ENCODE measurements at places on chromosomes 2 and 18.

DNA sequence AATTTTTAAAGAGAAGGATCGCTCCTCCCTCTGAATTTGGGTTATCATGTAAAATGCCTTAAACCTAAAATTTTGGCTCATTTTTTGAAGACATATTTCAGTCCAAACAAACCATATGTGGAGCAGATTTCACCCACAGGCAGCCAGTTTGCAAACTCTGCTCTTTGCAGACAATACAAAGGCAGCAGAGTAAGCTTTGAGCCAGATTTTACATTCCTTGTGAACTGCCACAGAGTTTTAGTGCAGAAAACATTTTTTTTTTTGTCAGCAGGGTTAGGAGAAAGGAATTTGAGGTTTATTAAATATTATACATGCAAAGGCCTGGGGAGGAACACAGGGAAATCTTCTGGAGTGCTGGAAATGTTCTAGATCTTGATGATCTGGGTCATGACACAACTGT is 171.9 kb upstream of the FN1 start:
- no peak for DNase-seq

DNA sequence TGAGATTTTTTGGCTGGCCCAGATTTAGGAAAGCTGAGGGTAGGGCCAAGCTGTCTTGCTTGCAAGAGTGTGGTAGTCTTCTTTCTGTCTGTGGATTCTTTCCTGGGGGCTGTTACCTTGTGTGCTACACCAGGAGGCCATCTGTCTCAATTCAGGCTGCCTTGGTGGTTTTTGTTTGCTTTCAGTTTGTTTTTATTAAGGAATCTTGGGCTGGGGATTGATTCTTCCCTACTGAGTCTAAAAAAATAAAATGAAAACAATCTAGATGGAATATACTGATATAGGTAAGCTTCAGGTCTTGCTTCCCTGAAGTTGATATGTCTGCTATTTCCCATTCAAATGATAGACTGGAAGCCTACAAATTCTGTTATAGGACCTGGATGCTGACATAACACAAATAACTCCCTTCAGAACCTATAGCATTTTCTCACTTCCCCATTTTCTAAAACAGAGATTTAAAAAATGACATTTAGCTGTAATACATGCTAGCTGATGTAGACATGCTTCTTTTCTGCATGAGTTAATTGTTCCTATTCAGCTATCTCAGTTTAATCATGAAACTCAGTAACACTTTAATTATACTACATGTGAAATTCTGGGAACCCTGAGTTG is 5.3 kb downstream of the LHCGR start:
- DNase-seq, result no peak

DNA sequence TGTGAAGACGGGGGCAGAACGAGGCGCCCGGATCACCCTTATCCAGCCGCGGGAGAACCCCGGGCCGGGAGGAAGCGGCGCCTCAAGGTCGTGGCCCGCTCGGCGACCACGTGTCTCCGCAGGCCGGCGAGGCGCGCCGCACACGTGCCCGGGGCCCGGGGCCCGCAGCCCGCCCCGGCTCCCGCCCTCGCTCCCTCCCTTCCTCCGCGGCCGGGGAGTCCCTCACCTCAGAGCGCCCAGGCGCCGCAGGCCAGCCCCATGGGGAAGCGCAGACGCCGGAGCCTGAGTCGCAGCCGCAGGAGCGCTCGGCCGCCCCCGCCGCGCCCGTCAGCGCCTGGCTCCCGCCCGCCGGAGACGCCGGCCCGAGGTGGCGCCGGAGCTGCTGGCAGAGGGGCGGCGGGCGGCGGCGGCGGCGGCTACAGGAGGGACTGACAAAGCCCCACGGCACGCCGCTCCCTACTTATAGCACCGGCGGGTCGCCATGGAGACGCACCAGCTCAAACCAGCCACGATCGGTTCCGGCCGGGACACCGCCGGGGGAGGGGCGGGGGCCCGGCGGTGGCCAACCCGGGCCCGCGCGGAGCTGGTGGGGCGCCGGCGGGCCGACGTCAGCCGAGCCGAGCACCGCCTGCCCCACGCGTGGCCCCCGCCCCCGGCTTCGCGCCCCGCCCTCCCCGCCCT is at the start of gene ODC1:
TSS of gene ODC1 (minus strand) at position 433 of the 681 bp plus-strand sequence. CDS start 3,295 bp downstream, outside the sequence.
- DNase-seq, result peak; percentile 99

- no peak for DNase-seq
Measured at GRCh38 chr18:69239849-69240674, 160.6 kb upstream of the DOK6 start.

- no peak for DNase-seq
Measured at GRCh38 chr2:204635478-204635877, 90.2 kb downstream of the PARD3B start.

GRCh38 chr2:52416340-52416739 is 1351.3 kb upstream of the CHAC2 start:
- DNase-seq, result no peak

GRCh38 chr18:37428288-37428974 is 137.2 kb downstream of the CELF4 start:
- DNase-seq, result no peak

DNA sequence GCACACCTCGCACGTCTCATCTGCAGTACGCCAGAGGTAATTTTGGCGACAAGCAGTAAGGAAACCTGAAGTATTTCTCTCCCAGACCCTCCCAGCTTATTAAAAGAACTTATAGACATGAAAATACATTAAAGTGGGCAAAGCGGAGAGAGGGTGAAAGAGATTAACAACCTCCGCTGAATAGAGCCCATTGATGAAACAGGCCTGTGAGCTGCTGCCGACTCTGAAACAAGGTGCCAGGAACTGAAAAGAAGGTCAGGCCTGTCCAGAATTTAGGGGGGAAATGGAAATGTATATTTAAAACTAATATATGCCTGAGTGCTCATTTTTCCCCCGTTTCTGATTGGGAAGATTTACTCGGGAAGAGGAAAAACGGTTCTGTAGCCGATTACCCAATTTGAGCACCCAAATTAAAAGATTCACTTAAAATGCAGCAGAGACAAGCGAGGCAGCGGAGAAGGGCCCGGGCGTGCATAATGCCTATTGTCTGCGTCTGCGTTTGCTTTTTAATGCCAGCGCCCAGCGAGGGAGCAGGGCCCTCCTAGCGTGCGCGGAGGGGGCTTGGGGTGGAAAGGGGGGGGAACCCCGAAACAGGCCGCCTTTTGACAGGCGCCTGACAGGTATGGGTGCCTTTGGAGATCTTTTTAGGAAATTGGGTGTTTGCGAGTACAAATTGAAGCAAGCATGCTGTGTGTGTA is 316.2 kb downstream of the GBX2 start:
- no peak for DNase-seq

DNA sequence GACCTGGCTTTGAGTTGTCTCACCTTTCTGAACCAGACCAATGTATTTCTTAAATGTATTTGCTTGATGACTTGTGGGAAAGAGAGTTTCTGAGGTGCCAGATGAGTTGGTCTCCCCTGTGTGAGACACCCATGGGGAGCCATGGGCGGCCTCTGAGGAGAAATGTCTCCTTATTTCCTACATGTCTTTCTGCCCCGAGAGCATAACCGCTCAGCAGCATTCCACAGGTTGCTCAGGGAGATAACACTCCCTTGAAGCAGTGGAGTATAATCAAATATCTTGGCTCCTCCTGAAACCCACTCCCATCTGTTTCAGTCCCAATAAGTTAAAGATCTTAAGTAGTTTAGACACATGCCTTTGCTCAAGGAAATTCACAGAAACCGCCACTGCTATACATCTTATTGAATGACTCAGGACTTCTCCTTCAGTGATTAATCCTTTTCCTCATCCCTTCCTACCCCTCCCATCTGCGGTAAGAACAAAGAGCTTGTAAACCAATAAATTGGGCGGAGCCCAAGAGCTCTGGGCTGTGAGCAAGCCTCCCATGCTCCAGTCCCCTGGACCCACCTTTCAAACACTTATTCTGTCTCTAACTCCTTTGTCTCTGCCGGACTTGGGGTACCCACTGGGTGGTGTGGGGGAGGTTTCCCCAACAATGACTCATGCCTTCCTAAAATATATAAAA is 285.5 kb upstream of the LRRTM4 start:
- DNase-seq, result no peak

DNA sequence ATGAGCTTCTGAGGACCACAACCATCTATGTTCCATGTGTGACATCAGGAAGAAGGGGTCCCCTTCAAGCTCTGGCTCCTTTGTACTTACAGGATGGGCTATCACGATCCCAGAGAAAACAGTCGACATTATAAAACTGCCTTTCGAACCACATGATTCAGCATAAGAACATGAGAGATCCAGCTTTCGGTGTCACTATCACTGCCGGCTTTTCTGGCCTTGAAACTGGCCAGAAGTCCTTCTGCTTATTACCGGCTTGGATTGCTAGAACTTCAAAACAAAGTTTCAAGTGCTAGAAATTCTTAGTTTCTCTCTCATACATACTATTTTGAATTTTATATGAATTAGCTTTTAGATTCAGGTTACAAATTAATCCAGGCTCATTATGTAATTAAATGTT is 138.9 kb downstream of the PID1 start:
- DNase-seq, result no peak

- DNase-seq, result no peak
Measured at GRCh38 chr18:7079231-7079630, 38.4 kb downstream of the LAMA1 start.

GRCh38 chr18:50654658-50655550 is 95.0 kb downstream of the MAPK4 start:
- DNase-seq, result no peak

GRCh38 chr2:18901242-18901641 is 311.9 kb upstream of the NT5C1B start:
- no peak for DNase-seq

Data from effector memory CD4-positive, alpha-beta T cell (primary cell).